Activated CD4-positive, alpha-beta memory T cell treated with anti-CD3 and anti-CD28 coated beads for 36 hours (primary cell): ENCODE measurements at places on chromosomes 6 and 20. TPM values are rescaled to one million over a fixed set of nuclear protein-coding genes. Genes with fewer than 3 reads are reported as not detected.
A peak's percentile ranks its signal among the peaks of the same experiment; 100 is the strongest.

- peaks cover 64% of the 10 kb centered on the region for H3K4me1 ChIP-seq
- peak overlapping the region; percentile 41 for H3K4me3 ChIP-seq
- H3K36me3 ChIP-seq: peaks cover 22% of the 10 kb centered on the region
- no peak for DNase-seq
These were observed 18.0 kb upstream of the TAF8 start for GRCh38 chr6:42032366-42032765.

- no peaks in the 10 kb centered on the region for H3K36me3 ChIP-seq
- no peaks in the 10 kb centered on the region for H3K27me3 ChIP-seq
- H3K4me3 ChIP-seq: no peak overlapping the region
These were observed 166.8 kb downstream of the BCAS1 start for GRCh38 chr20:53903652-53903987.

DNA sequence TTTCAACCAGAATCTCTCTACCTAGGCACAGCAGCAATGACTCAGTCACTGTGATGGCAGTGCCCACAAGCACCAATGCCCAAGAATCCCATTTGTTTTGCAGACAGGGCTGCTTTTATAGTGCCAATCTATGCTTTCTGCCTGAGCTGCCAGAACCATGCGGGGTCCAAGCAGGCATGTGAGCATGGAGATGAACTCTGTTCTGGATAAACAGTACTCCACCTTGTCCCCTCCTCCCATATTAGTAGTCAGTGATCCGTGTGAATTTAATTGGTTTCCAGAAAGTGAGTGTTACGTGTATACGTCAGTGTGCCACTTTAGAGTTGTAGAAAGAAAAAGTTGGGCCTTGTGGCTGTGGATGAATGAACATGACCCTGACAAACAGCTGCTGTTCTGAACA lies 79.4 kb downstream of the SASH1 start:
- H3K27me3 ChIP-seq: peaks cover 4% of the 10 kb centered on the region
- DNase-seq: no peak
- no peak overlapping the region for H3K4me3 ChIP-seq
- H3K4me1 ChIP-seq: peaks cover 4% of the 10 kb centered on the region
- H3K36me3 ChIP-seq: no peaks in the 10 kb centered on the region

The LCA5 gene
- 0.15 TPM for total RNA-seq

DNA sequence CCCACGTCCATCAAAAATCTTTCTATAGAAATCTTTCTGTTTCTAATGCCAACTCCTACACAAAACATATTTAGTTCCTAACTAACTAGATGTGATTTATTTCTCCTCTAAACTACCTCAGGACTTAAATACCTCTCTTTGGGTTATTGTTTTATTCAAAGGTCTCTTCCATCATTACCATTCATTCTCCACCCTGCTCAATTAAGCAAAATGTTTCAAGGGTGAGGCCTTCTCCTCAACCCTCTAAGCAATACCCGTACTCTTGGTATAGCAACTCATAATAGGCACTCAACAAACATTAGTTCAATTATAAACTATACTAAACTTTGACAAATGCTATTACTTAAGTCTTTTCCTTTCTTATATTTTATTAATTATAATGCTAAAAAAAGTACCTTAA lies 111.4 kb downstream of the RNGTT start:
- no peak overlapping the region for H3K27ac ChIP-seq
- no peak for DNase-seq
- H3K4me1 ChIP-seq: no peaks in the 10 kb centered on the region
- no peak overlapping the region for H3K4me3 ChIP-seq

- peaks cover 39% of the 10 kb centered on the region for H3K27me3 ChIP-seq
- peaks cover 4% of the 10 kb centered on the region for H3K4me1 ChIP-seq
- H3K36me3 ChIP-seq: no peaks in the 10 kb centered on the region
- H3K27ac ChIP-seq: no peak overlapping the region
- H3K4me3 ChIP-seq: no peak overlapping the region
These were observed 192.0 kb upstream of the PDE10A start for GRCh38 chr6:165854863-165855593.

DNA sequence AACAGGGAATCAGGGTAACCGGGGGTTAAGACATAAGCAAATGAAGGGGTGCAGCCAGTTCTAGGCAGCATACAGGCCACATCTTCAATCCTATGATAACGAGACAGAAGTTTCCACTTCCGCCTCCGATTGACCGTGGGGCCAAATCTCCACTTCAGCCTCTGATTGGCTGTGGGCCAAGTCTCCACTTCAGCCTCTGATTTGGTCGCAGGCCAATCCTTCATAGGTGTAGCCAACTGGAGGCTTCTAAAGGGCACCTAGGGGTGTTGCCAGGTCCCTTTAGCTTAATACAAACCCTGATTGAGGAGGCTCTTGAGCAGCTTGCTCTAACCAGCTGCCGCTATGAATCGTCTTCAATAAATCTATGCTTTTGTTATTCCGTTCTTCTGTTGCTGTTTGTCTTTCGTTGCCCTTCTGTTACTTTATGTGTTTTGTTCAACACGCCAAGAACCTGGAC lies 2.1 kb upstream of the ERGIC3 start:
- peaks cover 20% of the 10 kb centered on the region for H3K4me1 ChIP-seq
- H3K4me3 ChIP-seq: peak overlapping the region; percentile 16
- H3K36me3 ChIP-seq: peaks cover 4% of the 10 kb centered on the region
- H3K27ac ChIP-seq: no peak overlapping the region
- no peaks in the 10 kb centered on the region for H3K27me3 ChIP-seq
- peak; percentile 55 for DNase-seq

The HS3ST5 gene
- total RNA-seq: not detected

GRCh38 chr6:20055916-20056315 lies 156.4 kb downstream of the MBOAT1 start:
- no peak for DNase-seq
- no peak overlapping the region for H3K27ac ChIP-seq
- H3K4me1 ChIP-seq: no peaks in the 10 kb centered on the region
- H3K36me3 ChIP-seq: no peaks in the 10 kb centered on the region
- no peaks in the 10 kb centered on the region for H3K27me3 ChIP-seq

DNA sequence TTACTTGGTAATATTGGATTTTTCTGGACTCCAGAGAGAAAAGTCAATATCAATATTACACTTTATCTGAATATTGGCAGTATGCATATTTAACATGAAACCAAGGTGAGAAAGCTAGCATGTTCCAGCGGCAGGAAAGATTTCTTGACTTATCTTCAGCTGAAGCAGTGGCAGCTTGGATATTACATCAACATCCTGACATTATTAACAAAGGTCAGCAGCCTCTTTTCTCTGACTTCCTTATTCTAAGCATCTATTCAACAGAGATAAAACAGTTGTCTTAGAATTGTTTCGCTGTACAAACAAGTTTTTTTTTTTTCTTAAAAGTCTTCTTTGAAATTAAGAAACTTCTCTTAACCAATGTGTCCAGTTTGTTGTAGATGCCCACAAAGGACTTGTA lies 11.8 kb downstream of the DCBLD1 start:
- peaks cover 16% of the 10 kb centered on the region for H3K4me1 ChIP-seq
- no peaks in the 10 kb centered on the region for H3K27me3 ChIP-seq
- H3K4me3 ChIP-seq: no peak overlapping the region
- no peak for DNase-seq

DNA sequence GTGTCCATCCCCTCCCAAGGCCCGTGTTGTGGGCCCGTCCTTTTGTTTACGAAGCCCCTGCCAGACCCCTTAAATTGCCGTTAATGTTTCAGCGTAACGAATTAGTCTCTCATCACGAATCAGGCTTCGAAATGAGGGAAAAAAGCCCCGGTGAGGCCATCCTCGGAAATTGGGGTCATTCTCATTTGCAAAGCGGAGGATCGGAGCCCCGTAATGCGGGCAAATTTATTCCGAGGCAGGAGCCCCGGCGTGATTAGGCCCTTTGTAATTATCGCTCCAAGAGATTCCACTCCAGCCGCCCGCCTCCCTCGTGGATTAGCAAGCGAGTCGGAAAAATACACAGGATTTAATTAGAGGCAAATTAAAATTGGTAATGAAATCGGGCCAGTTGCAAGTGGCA lies 44.9 kb upstream of the MDFI start:
- no peak for DNase-seq
- no peaks in the 10 kb centered on the region for H3K27me3 ChIP-seq
- H3K4me1 ChIP-seq: no peaks in the 10 kb centered on the region

DNA sequence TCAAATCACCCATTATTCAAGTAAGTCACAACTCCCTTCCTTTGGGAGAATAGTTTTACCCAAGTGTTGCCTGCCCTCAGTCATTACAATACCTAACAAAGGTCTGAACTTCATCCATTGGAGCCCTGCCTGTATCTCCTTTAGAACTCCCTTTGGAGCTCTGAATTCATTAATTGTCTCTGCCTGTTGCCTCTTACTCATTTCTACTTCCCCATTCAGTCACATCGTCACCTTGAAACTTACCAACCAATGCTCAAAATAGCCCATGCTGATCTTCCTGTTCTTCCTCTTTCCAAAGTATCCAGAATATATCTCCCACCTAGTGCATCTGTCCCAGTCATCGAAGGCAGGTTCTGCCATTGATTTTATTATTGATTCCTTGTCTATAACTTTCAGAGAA lies 120.7 kb upstream of the ADGRF1 start:
- no peaks in the 10 kb centered on the region for H3K4me1 ChIP-seq
- no peaks in the 10 kb centered on the region for H3K36me3 ChIP-seq
- H3K4me3 ChIP-seq: no peak overlapping the region
- DNase-seq: no peak

- peaks cover 3% of the 10 kb centered on the region for H3K27me3 ChIP-seq
- H3K36me3 ChIP-seq: peaks cover 5% of the 10 kb centered on the region
- H3K4me3 ChIP-seq: no peak overlapping the region
- peaks cover 17% of the 10 kb centered on the region for H3K4me1 ChIP-seq
- no peak overlapping the region for H3K27ac ChIP-seq
These were observed 118.0 kb downstream of the HFE start for GRCh38 chr6:26205161-26205624.

The RHAG gene
- not detected for total RNA-seq

The VNN1 gene
- not detected for total RNA-seq

The KCNK16 gene
- total RNA-seq: not detected

The XKR7 gene
- total RNA-seq: not detected

GRCh38 chr6:69438113-69438512 lies 358.7 kb downstream of the LMBRD1 start:
- H3K27me3 ChIP-seq: no peaks in the 10 kb centered on the region
- H3K4me3 ChIP-seq: no peak overlapping the region
- H3K27ac ChIP-seq: no peak overlapping the region
- no peak for DNase-seq
- H3K4me1 ChIP-seq: no peaks in the 10 kb centered on the region

DNA sequence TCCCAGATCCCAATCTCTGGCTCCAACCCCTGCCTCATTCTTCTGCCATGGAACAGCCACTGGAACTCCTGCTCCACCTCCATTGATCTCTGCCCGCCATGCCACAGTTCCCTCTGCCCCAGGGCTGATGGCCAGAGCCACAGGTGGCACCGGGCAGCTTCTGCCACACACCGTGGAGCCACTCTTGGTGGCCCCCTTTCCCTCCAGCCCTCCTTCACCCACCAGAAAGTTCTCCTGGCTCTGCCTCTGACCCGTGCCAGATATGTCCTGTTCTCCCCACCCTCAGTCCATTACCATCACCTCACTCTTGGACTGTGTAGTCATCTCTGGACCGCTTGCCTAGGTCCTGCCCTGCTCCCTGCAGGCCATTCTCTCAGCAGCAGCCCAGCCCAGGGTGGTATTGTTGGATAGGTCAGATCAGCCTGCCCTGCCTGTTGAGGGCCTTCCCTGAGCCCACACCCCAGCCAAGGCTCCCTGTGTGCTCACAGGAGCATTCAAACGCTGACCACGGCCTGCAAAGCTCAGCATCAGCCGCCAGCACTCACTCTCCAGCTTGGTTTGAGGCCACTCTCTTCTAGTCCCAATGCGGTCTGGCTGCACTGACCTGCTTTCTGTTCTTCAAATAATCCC lies 16.8 kb upstream of the SYNDIG1 start:
- no peak overlapping the region for H3K27ac ChIP-seq
- H3K4me1 ChIP-seq: peaks cover 4% of the 10 kb centered on the region
- no peaks in the 10 kb centered on the region for H3K36me3 ChIP-seq
- no peak for DNase-seq
